GM23248 (cell line): ENCODE measurements at places on chromosomes 6 and 20.

DNA sequence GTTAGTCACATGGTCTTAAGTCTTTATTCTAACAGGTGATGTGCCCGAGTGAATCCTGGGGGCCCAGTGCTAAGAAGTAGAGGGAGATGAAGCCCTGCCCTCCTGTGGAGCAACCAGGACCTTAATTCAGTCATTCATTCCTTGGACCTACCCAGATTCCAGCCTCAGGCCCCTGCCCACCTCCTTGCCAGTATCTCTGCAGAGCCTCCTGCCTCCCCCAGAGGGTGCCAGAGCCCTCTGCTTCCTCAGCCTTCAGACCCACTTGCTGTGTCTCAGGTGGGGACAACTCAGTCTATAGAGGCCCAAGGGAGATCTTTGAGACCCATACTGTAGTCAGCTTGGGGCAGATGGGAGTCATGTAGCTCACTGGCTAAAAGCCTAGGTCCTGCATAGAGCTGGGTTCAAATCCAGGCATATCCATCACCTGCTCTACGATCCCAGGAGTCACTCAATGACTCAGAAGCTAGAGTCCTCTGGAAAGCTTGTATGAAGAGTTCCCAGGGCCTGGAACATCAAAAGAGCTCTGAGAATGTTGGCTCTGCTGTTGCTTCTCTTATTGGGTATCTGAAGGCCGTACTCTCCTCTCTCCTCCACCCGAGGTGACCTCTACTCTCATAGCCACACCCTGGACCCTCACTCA, 3.9 kb upstream of the SIGLEC1 start:
- peak; percentile 66 for DNase-seq

- DNase-seq: no peak
These were observed 17.3 kb downstream of the TAF4 start for GRCh38 chr20:62048346-62048761.

GRCh38 chr6:54431466-54431865, 123.2 kb downstream of the TINAG start:
- DNase-seq: peak; percentile 46

DNA sequence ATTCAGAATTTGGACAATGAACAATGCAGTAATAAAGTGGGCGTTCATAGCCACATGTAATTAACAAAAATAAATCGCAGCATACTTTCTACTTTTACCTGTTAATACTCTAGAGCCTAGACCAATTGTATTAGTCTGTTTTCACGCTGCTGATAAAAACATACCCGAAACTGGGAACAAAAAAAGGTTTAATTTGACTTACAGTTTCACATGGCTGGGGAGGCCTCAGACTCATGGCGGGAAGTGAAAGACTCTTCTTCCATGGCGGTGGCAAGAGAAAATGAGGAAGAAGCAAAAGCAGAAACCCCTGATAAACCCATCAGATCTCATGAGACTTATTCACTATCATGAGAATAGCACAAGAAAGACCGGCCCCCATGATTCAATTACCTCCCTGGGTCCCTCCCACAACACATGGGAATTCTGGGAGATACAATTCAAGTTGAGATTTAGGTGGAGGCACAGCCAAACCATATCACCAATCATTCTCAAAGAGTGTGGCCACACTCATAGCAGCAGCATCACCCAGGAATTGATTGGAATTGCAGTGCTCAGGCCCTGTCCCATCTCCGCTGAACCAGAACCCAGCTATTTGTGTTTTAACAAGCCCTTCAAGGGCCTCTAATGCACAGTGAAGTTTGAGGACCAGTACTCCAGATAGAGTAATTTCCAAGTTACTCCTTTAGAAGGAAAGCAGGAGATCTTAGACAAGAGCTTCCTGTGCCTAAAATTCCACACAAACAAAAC, 650.0 kb downstream of the KIF16B start:
- no peak for DNase-seq

DNA sequence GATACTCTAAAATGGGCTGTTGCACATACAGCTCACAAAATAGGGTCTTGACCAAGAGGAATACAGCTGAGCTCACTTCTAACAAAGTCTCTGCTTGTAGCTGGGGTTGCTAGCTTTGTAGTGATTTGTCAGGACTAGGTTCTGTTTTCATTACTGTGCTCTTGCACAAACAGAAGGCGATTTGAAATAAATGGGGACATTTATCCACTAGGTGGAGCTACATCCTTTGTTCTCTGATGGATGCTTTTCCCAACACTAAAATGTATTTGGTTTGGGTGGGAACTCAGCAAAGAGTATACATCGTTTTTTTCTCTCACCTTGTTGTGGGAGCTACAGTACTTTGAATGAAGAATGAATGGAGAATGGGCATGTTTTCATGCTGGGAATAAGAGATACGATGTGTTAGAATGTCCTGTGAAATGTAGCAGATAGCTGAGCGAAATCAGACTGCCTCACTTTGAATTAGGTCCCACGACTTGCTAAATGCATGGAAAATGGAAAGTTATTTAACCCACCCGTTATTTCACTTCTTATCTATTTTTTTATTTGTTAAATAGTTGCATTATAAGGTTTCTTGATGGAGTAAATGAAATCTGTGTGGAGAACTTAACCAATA, 494.7 kb upstream of the MAP3K7 start:
- DNase-seq: peak; percentile 55

GRCh38 chr6:146489468-146490151, 54.0 kb upstream of the RAB32 start:
- DNase-seq: no peak

GRCh38 chr20:37179683-37180524, 556 bp upstream of the MROH8 start:
- peak; percentile 84 for DNase-seq

GRCh38 chr6:108578166-108578565, 17.4 kb downstream of the FOXO3 start:
- no peak for DNase-seq

DNA sequence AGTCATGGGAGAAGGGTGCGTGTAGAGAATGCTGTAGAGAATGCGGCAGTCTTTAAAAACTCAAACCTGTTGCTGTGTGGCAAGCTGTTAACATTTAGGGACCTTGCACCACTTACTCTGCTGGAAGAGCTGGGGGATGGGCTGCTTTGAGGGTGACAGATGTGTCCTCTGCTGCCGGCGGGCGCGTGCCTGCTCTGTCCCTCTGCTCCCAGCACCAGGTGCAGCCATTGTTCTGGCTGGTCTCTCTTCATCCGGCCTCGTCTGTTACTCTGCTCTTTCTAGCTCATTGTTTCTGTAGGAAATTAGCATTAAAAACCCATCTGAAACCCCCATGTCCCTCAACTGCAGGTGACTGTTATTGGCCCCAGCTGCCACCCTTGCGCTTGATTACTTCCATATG, 78.5 kb downstream of the CBFA2T2 start:
- DNase-seq: no peak

GRCh38 chr6:157089258-157089657, 234.1 kb downstream of the TMEM242 start:
- peak; percentile 68 for DNase-seq

- DNase-seq: peak; percentile 43
These were observed 39.0 kb downstream of the JAG1 start for GRCh38 chr20:10634683-10635411.

GRCh38 chr6:87174078-87174579, 18.8 kb downstream of the ZNF292 start:
- no peak for DNase-seq

DNA sequence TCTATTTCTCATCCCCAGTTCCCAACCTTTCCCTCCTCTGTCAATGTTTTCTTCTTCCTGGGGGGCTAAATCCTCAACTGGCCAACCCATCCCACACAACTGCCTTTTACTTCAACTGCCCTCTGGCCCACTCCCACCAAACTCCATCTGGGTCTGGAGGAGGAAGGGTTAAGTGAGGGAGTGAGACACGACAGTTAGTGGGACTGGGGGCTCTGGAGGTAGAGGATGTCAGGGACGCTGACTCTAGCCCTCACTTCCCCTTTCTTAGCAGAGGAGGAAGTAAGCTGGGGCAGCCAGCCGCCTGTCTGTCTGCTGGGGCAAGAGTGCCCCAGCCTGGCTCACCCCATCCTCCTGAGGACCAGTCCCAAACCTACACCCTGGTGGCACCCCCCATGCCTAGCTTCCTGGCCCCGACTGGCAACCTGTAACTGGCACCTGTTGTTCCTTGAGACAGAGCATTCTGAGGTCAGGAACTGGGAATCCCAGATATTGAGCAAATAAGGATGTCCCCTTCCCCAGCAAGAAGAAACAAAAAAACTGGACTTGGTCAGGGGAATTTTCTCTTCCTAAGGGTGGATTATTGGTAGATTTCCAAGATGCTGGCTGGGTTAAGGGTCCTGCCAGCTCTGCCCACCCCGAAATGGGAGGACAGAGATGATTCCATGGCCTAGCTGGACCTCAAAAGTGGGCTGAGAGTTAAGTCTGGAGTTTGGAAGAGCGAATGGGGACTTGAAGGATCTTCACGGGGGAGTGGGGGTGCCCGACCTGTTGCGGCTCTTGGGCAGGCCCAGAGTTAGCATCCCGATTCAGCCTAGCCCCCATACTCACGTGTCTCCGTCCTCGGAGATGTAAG, 971 bp downstream of the NFKBIE start:
- peak; percentile 51 for DNase-seq

DNA sequence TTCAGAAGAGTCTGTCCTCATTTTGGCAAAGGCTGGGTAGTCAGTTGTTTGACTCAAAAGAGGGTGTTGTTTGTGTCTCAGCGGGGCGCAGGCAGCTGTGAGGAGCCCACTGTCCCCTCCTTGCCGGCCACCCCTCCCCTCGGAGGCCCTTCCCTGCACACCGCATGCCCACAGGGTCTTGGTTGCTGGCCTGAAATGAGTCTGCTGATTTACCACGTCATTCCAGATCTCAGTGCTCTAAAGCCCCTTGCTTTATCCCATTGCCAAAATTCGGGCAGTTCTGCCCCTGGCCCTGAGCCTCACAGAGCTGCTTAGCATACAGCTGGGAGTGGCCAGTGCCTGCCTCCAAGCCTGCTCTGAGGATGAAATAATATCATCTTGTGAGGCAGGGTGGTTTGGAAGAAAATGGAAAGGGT, 220.7 kb downstream of the UST start:
- DNase-seq: no peak

GRCh38 chr6:56757588-56757984, 114.9 kb upstream of the DST start:
- DNase-seq: peak; percentile 61

DNA sequence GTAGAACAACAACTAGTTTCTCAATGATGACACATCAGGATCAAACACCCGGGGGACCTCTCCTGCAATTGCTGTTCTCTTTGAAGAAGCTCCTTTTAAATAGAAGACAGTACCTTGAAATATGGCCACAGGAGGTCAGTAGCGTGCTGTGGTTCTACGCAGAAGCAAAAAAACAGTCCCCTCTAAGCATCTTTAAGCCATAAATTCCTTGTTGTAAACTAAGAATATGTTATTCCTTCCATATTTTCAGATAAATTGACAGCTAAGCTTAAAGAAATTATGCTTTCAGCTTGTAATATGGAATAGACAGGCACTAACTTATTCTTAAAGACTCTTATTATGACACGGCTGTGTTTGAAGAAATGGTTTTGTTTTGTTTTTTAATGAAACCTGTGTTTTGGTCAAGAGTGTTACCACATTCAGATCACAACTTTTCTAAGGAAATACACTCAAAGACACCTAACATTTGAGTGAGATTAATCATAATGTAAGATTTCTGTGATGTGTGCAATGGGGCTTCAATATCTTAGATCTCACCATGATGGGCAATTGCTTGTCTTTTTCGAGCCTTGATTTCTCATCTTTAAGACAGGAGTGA, 49.7 kb upstream of the IL20RA start:
- DNase-seq: peak; percentile 75

- DNase-seq: peak; percentile 60
These were observed 51.5 kb upstream of the MTHFD1L start for GRCh38 chr6:150813993-150814359.

- DNase-seq: no peak
These were observed 177.1 kb upstream of the MAN1A1 start for GRCh38 chr6:119526561-119527230.

GRCh38 chr20:6238421-6238820, 115.6 kb upstream of the FERMT1 start:
- DNase-seq: no peak

- DNase-seq: no peak
These were observed 8.8 kb downstream of the BIRC7 start for GRCh38 chr20:63244468-63244867.

DNA sequence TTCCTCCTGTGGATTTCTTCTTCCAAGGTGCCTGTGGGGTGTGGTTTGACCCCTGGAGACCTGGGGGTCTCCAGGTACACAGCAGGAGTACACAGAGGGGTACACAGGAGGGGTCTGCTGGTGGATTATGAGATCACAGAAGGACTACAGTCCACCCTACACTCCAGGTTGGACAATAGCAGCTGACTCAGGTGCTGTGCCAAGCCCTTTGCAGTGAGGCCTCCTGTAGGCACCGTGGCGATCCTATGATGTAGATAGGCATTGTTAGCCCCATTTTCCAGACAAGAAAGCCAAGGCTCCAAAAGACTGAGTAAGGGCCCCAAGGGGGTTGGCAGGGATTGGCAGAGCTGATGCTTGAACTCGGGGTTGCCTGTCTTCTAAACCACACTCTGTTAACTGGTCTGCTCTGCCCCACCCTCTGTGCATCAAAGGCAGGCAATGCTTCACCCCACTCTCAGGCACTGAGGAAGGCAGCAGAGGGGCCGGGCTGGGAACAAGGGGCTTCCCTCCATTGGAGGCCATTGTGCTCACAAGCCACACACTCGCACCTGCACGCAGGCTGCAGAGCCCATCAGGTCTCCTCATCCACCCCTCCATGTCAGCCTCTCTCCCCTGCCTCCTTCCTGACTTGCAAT, 77.5 kb upstream of the SIRPA start:
- no peak for DNase-seq

GRCh38 chr6:63600136-63600535, 27.9 kb downstream of the LOC128125822 start:
- DNase-seq: no peak

DNA sequence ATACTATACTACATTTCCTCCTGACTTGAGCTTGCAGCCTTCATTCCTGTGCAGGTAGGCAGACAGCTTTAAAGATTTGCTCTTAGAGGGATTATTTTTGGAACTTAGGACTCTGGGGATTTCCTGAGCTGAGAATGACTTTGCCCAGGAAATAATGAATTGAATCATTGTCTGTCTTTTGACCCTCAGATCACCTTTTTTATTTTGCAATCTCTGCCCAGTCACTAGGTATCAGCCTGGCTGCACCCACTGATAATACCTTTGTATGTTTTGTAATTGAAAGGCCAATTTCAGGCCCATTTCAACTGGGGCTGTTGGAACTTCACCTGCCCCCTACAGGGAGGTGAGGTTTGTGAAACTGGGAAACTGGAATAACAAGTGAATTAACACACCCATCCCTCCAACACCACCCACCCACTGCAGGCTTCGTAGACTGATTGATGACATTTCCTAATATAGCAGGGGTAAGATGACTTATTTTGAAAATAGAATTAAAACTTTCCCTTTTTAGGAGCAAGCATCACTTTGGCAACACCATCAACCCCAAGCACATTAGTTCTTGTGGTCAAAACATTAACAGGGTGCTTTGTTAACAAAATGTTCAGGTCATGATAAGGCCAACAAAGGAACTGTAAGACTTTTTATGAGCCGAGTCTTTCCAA, 157.1 kb upstream of the CENPW start:
- DNase-seq: no peak
